ENCODE measurements at places on chromosomes 3 and 15. TPM values are rescaled to one million over a fixed set of nuclear protein-coding genes. Genes with fewer than 3 reads are reported as not detected.

The SH2D7 gene
- polyA plus RNA-seq, result 0.44 TPM

The COL6A5 gene
- polyA plus RNA-seq, result 0.06 TPM

The CCDC80 gene
- 68.3 TPM for polyA plus RNA-seq

The CLDN18 gene
- polyA plus RNA-seq, result 1.0 TPM

The ATP1B3 gene
- 146 TPM for polyA plus RNA-seq

The CEMIP gene
- 5.3 TPM for polyA plus RNA-seq

The SECISBP2L gene
- 45.9 TPM for polyA plus RNA-seq

The ARRDC4 gene
- 34.2 TPM for polyA plus RNA-seq

The BCHE gene
- 8.2 TPM for polyA plus RNA-seq

The FEZF2 gene
- polyA plus RNA-seq, result not detected
